ENCODE measurements at places on chromosomes 6 and 20. TPM values are rescaled to one million over a fixed set of nuclear protein-coding genes. Genes with fewer than 3 reads are reported as not detected.
A peak's percentile ranks its signal among the peaks of the same experiment; 100 is the strongest.

DNA sequence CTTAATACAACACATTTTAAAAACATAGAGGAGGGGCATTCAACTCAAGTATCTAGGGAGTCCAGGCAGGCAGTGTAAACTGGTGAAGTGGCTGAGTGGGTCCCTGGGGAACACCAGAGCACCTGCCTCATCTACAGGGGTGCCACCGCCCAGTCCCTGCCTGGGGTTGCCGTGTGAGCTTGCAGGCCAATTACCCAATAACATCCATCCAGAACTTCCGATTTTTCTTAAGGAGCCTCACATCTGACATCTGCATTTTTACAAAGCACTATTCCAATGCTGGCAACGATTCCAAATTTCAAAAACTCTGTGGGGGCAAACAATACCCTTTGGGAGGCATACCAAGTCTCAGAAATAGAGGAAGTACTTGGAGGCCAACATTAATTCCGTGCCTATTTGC is 288.4 kb upstream of the TSHZ2 start:
- H3K27ac ChIP-seq = no peak overlapping the region
- no peak for DNase-seq
- H3K27me3 ChIP-seq = no peaks in the 10 kb centered on the region
- H3K4me1 ChIP-seq = no peaks in the 10 kb centered on the region

BPIFB4 gene
- total RNA-seq = not detected

TFAP2A gene
- 29.4 TPM for total RNA-seq

DNA sequence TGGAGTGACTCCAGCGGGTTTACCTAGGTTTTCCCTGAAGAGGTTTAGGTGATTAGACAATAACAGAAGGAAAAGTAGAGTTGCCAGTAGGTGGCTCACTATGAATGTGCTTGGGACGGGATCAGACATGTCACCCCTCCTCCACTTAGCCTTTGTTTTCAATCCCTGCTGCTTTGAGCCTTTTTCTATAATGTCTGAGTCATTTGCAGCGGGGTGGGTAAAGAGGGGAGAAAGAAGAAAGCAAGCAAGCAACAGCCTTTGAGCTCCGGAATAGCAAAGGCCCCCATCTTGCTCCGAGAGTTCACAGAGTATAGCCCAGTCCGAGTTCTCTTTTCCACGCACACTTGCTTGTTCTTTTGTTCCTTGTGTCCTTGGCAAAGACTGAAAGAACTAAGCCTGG is 129.1 kb downstream of the PACRG start:
- no peaks in the 10 kb centered on the region for H3K4me1 ChIP-seq
- H3K27me3 ChIP-seq = no peaks in the 10 kb centered on the region
- H3K36me3 ChIP-seq = no peaks in the 10 kb centered on the region

GRCh38 chr6:8707956-8708772 is 272.8 kb upstream of the SLC35B3 start:
- no peaks in the 10 kb centered on the region for H3K36me3 ChIP-seq
- no peak overlapping the region for H3K4me3 ChIP-seq

GRCh38 chr6:45667300-45667699 is 289.6 kb upstream of the SUPT3H start:
- H3K4me3 ChIP-seq = no peak overlapping the region
- DNase-seq = no peak

VPS52 gene
- total RNA-seq = 39.9 TPM

GRCh38 chr6:154993710-154994109 is 1.4 kb upstream of the TIAM2 start:
- H3K4me1 ChIP-seq = peaks cover 6% of the 10 kb centered on the region
- no peak for DNase-seq
- no peak overlapping the region for H3K27ac ChIP-seq
- H3K4me3 ChIP-seq = no peak overlapping the region
- H3K36me3 ChIP-seq = no peaks in the 10 kb centered on the region

RAB32 gene
- 29.8 TPM for total RNA-seq

GRCh38 chr20:40323361-40323794 is 365.7 kb downstream of the MAFB start:
- H3K27ac ChIP-seq = no peak overlapping the region
- no peaks in the 10 kb centered on the region for H3K4me1 ChIP-seq
- no peak overlapping the region for H3K4me3 ChIP-seq
- DNase-seq = no peak
- H3K36me3 ChIP-seq = no peaks in the 10 kb centered on the region

GJA10 gene
- not detected for total RNA-seq

DNA sequence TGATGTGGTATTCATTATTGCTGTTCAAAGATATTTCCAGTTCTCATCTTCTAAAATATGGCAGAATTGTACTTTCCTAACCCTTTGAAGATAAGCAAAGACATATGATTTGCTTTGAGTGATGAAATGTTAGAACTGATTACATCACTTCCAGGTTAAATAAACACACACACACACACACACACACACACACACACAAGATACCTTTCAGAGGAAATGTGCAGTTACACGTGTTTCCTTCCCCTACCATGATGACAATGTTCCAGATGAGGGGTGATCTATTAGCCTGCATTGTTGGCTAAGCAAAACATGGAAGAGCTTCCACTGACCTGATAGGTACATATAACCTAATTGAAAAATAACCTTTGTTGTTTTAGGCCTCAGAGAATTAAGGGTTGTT is 11.7 kb upstream of the FRK start:
- H3K27ac ChIP-seq = no peak overlapping the region
- DNase-seq = no peak
- no peaks in the 10 kb centered on the region for H3K36me3 ChIP-seq
- no peaks in the 10 kb centered on the region for H3K27me3 ChIP-seq

GRCh38 chr6:170159022-170159965 is 131.6 kb downstream of the DLL1 start:
- DNase-seq = no peak
- H3K27me3 ChIP-seq = no peaks in the 10 kb centered on the region
- no peaks in the 10 kb centered on the region for H3K36me3 ChIP-seq
- H3K4me1 ChIP-seq = no peaks in the 10 kb centered on the region

DNA sequence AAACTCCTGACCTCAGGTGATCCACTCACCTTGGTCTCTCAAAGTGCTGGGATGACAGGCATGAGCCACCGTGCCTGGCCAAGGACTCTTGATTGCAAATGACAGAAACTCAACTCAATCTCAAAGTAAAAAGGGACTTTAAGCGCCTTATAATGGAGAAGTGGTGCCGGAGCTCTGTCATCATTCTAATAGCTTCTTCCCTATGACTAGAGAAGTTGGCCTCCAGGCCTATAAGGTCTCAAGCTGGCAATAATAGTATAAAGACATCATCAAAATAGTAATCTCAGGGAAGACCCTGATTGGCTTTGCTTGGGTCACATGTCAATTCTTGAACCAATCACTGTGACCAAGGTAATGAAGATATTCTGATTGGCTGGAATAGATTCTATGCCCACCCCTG is 8.5 kb upstream of the KIAA1755 start:
- no peaks in the 10 kb centered on the region for H3K27me3 ChIP-seq
- no peaks in the 10 kb centered on the region for H3K36me3 ChIP-seq
- H3K27ac ChIP-seq = no peak overlapping the region
- no peak for DNase-seq
- no peak overlapping the region for H3K4me3 ChIP-seq

- peaks cover 20% of the 10 kb centered on the region for H3K4me1 ChIP-seq
- 0 out of 2 replicates have a peak, but pooled peaks cover 5% of the 10 kb centered on the region for H3K36me3 ChIP-seq
- H3K27ac ChIP-seq = peak overlapping the region; percentile 25
- peak overlapping the region; percentile 96 for H3K4me3 ChIP-seq
- DNase-seq = no peak
Observed at GRCh38 chr6:30060606-30061091, 416 bp upstream of the POLR1H start.

DNA sequence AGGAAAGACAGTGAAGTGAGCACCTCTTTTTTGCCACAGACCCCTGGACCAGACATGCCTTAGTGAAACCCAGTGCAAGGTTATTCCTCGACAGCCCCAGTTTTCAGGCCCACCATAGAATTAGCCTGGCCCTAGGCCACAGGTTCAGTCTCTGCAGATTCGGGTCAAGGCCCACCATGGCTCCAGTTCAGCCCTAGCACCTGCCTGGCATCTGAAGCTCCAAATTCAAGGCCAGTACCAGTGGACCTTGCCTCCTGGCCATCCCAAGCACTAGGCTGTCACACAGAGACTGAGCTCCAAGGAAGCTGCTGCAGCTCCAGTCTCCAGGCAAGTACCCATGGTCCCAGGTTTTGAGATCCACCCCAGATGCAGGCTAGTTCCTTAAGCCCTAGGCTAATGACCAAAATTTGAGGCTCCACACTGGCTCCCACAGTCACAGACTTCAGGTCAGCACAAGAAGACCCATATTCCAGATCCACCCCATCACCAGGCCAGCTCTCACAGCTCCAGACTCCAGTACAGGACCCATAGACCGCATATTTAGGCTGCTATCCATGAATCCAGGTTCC is 877.5 kb upstream of the ADGRB3 start:
- no peak for DNase-seq
- H3K27me3 ChIP-seq = no peaks in the 10 kb centered on the region
- no peaks in the 10 kb centered on the region for H3K4me1 ChIP-seq
- H3K27ac ChIP-seq = no peak overlapping the region
- no peaks in the 10 kb centered on the region for H3K36me3 ChIP-seq

DNA sequence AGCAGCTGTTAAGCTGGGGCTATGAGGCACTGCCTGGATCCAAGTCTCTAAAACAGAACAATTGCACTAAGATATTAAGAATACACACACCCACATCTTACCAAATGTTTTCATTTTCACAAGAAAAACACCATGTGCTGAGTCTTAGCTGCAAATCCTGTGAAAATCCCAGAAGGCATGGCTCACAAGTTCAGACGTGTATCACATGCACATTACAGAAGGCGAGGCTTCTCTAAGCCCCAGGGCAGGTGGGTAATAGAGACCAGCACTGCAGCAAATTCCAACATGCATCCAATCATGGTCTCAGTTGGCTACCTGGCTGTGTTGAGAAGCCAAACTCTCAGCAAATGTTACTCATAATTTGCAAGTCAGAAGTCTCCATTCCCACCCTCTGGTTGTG is 16.2 kb upstream of the CST3 start:
- H3K36me3 ChIP-seq = no peaks in the 10 kb centered on the region
- DNase-seq = no peak
- H3K4me3 ChIP-seq = no peak overlapping the region
- H3K27me3 ChIP-seq = 0 out of 2 replicates have a peak, but pooled peaks cover 9% of the 10 kb centered on the region
- H3K4me1 ChIP-seq = no peaks in the 10 kb centered on the region

CST5 gene
- not detected for total RNA-seq

DNA sequence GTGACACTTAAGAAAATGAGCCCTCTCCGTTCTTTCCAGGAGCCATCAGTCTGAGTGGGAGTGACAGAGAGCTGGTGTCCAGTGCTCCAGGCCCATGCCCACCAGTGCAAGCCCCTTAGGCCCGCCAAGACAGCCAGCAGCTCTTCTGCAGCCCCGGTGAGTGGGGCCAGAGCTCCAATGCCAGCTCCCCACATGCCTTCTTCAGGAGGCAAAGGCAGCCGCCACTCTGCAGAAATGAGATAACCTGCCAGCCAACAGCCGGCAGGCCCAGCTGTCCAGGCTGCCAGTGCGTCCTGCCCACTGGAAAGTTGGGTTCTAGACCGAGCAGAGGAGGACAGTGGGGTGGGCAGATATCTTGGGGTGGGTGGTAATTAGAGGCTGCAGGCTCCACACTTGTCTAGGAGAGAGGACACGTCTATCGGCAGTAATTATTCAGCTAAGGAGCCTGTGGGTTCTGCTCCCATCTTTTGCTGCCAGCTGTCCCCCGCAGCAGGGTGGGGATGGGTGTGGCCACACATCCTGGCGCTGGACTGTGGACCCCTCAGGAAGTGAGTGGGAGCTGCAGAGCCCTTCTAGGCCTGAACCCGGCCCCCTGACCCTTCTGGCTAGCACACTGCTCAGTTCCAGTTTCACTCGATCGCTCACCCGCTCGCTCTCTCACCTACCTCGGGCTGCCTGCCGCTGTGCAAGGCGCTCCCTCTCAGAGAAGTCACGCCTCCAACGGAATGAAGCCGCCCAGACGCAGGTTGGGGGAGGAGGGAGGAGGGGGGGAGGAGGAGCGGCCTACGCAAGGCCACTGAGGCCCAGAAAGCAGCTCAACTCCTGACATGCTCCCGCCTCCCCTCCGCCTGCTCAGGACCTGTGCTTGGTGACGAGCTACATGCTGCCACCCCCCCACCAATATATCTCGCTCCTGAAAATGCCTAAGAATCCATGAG is 3.6 kb downstream of the GRM4 start:
- H3K36me3 ChIP-seq = no peaks in the 10 kb centered on the region
- H3K4me3 ChIP-seq = no peak overlapping the region
- H3K4me1 ChIP-seq = no peaks in the 10 kb centered on the region
- no peak for DNase-seq
- no peak overlapping the region for H3K27ac ChIP-seq
- peaks cover 54% of the 10 kb centered on the region for H3K27me3 ChIP-seq

- H3K36me3 ChIP-seq = no peaks in the 10 kb centered on the region
- H3K4me1 ChIP-seq = no peaks in the 10 kb centered on the region
- no peak overlapping the region for H3K27ac ChIP-seq
Observed at GRCh38 chr20:36206641-36207040, 29.6 kb upstream of the AAR2 start.

GRCh38 chr6:16803294-16804200 is 42.3 kb upstream of the ATXN1 start:
- no peak overlapping the region for H3K4me3 ChIP-seq
- H3K27ac ChIP-seq = no peak overlapping the region
- DNase-seq = no peak
- H3K36me3 ChIP-seq = no peaks in the 10 kb centered on the region

- no peak for DNase-seq
- no peaks in the 10 kb centered on the region for H3K36me3 ChIP-seq
- peaks cover 9% of the 10 kb centered on the region for H3K27me3 ChIP-seq
- peaks cover 19% of the 10 kb centered on the region for H3K4me1 ChIP-seq
Observed at GRCh38 chr20:12386821-12387220, 469.1 kb downstream of the BTBD3 start.

IP6K3 gene
- not detected for total RNA-seq

GRCh38 chr20:35226884-35227681 is 593 bp downstream of the MMP24 start:
- no peaks in the 10 kb centered on the region for H3K4me1 ChIP-seq
- H3K27me3 ChIP-seq = peaks cover 23% of the 10 kb centered on the region
- no peak overlapping the region for H3K27ac ChIP-seq
- no peaks in the 10 kb centered on the region for H3K36me3 ChIP-seq
- no peak overlapping the region for H3K4me3 ChIP-seq

RBM39 gene
- 286 TPM for total RNA-seq

- no peaks in the 10 kb centered on the region for H3K36me3 ChIP-seq
- no peak overlapping the region for H3K4me3 ChIP-seq
- no peaks in the 10 kb centered on the region for H3K4me1 ChIP-seq
- peak; percentile 2 for DNase-seq
Observed at GRCh38 chr6:129920103-129920798, 59.1 kb upstream of the TMEM244 start.

DNA sequence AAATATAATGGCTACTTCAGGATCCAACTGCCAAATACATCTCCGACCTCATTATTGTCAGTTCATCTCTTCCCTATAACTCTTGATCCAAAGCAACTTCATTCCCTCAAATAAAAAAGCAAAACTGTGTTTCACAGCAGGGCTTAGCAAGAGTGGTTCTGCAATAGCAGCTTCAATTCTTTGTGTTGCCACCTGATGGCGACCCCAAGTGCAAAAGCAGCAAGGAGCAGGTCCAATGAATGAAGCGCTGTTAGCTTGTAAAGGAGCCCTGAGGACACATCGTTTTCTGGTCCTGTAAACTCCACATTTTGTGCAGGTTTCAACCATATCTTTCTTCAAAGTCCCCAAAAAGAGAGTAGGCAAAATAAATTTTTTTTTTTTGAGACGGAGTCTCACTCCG is 19.6 kb downstream of the RTN4IP1 start:
- H3K27me3 ChIP-seq = no peaks in the 10 kb centered on the region
